ENCODE measurements at places on chromosomes 6 and 20.
A peak's percentile ranks its signal among the peaks of the same experiment; 100 is the strongest.

- no peak for DNase-seq
Measured at GRCh38 chr6:49775043-49775442, 12.0 kb downstream of the PGK2 start.

GRCh38 chr6:116011520-116011919 is 49.2 kb downstream of the FRK start:
- DNase-seq = peak; percentile 19

DNA sequence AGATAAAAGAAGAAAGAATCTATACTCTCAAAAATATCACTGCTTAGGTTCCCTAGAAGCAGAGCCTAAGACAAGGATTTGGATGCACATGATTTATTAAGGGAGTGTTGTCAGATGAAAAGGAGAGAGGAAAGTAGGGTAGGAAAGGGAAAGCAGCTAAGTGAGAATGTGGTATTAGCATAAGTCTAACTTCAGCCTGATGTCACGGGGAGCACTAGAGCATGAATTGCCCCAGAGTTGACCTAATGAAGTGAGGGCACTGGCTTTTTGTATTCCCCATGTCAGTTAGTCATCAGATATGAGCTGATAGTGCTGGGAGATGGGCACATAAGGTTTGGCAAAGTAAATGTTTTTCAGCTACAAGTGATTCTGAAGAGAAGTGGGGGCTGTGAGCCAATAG is 129.0 kb upstream of the THEMIS start:
- no peak for DNase-seq

DNA sequence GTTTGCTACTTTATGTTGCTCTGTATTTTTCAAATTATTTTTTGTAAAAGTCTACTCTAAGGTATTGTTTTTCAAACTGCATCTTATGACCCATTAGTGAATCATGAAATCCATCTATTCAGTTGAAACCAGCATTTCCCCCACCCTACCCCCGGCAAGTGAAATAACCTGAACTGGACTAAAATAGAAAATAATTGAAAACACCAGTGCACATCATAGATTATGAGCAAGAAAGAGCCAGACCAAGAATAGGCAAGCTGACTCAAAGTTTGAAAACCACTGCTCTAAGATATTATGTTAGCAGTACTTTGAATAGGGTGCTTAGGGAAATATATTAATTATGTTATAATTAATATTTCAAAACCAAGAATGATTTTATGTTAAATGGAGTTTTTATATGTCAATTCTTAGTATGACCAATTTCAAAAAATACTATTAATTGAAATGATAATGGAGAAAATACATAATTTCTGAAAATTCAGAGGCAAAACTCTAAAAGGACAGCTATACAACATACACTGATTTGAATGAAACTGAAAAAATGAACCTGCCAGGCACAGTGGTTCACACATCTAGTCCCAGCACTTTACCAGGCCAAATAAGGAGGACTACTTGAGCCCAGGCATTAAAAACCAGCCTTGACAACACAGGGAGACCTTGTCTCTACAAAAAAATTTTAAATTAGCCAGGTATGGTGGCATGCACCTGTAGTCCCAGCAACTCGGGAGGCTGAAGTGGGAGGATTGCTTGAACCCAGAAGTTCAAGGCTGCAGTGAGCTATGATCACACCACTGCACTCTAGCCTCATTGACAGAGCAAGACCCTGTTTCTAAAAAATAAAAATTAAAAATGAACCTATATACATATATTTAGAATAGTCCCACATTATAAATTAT is 112.0 kb downstream of the CDK19 start:
- no peak for DNase-seq

DNA sequence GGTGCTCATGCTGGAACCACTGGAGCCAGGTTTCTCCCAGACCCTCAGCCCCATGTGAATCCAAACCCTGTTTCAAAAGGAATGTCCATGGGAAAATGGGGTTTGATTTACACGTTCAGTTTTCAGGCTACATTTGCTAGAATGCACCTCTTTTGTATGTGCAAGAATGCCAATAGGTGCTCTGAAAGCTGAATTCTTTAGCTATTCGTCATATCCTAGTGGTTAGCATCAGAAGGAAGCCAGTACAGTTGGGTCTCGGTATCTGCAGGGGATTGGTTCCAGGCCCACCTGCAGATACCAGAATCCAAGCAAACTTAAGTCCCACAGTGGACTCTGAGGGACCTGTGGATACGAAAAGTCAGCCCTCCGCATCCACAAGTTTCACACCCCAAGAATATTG is 93.4 kb downstream of the UST start:
- DNase-seq = no peak
